T-helper 17 cell (primary cell): ENCODE measurements at places on chromosomes 6 and 20. TPM values are rescaled to one million over a fixed set of nuclear protein-coding genes. Genes with fewer than 3 reads are reported as not detected.

Gene PTCHD4
- not detected for total RNA-seq

- no peaks in the 10 kb centered on the region for H3K4me1 ChIP-seq
- no peak within 1 kb of the TSS for H3K4me3 ChIP-seq
- no peak within 1 kb of the TSS for H3K27ac ChIP-seq
- no peaks in the 10 kb centered on the region for H3K27me3 ChIP-seq
These were observed at the start of gene CRISP3 for GRCh38 chr6:49744259-49744658. Gene CRISP3 (minus strand): TSS chr6:49744388. CDS start chr6:49744367, 21 bp downstream.

GRCh38 chr6:28523241-28523622 lies 2.4 kb upstream of the GPX5 start:
- H3K27me3 ChIP-seq = peaks cover 67% of the 10 kb centered on the region
- H3K4me3 ChIP-seq = peak overlapping the region; percentile 84
- DNase-seq = peak; percentile 22
- peaks cover 3% of the 10 kb centered on the region for H3K36me3 ChIP-seq
- H3K27ac ChIP-seq = peak overlapping the region; percentile 85

DNA sequence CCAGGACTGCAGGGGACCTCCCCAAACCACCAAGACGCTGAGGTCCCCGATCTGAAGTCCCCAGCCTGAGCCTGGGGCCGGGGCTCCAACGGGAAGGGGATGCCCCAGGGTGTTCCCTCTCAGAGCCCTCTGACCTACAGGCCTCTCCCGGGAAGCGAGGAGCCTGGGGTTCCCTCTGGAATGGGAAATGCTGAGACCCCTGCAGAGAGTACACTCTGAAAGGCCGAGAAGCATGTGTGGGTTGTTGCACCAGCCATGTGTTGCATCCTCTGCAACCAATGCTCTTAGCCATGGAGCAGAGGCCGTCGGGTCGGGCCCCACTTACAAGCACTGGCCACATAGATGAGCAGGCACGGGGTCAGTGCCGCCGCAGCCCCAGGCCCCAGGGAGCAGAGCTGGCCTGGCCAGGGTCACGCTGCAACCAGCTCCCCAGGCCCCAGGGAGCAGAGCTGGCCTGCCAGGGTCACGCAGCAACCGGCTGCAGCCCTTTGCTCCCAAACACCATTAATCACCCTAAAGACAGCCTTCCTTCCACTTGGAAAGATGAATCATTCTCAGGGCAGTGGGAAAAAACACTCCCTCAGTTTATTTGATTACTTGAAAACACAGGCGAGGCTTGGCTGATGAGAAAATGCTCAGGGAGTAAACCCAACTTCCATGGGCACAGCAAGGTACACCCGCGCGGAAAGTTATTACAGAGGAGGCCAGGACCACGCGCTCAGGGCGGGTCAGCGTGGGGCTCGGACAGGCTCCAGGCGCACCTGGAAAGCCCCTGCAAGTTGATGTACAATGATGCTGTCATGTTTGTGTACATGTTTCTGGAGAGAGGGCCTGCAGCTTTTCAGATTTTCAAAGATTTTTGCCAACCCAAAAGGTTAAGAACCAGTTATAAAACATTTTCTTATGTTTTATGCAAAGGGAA lies 78.0 kb upstream of the AFDN start:
- DNase-seq = no peak
- H3K36me3 ChIP-seq = no peaks in the 10 kb centered on the region
- H3K27me3 ChIP-seq = peaks cover 49% of the 10 kb centered on the region

Gene TUBB1
- 483 TPM for total RNA-seq

Gene ECT2L
- not detected for total RNA-seq

- H3K27me3 ChIP-seq = no peaks in the 10 kb centered on the region
- peaks cover 29% of the 10 kb centered on the region for H3K4me1 ChIP-seq
- H3K4me3 ChIP-seq = no peak overlapping the region
- peak overlapping the region; percentile 87 for H3K27ac ChIP-seq
- peaks cover 6% of the 10 kb centered on the region for H3K36me3 ChIP-seq
- DNase-seq = no peak
These were observed 54.8 kb downstream of the NFATC2 start for GRCh38 chr20:51487565-51488268.

- H3K36me3 ChIP-seq = no peaks in the 10 kb centered on the region
- no peak overlapping the region for H3K27ac ChIP-seq
- no peak overlapping the region for H3K4me3 ChIP-seq
- H3K4me1 ChIP-seq = peaks cover 8% of the 10 kb centered on the region
- peaks cover 37% of the 10 kb centered on the region for H3K27me3 ChIP-seq
- no peak for DNase-seq
These were observed 104.0 kb downstream of the EYA2 start for GRCh38 chr20:46998477-46999240.

Gene CFAP206
- 0.30 TPM for total RNA-seq

GRCh38 chr6:16729183-16729691 lies 32.0 kb downstream of the ATXN1 start:
- no peaks in the 10 kb centered on the region for H3K27me3 ChIP-seq
- no peak for DNase-seq
- peaks cover 31% of the 10 kb centered on the region for H3K4me1 ChIP-seq
- no peak overlapping the region for H3K27ac ChIP-seq

GRCh38 chr6:50998905-50999304 lies 180.2 kb downstream of the TFAP2B start:
- no peaks in the 10 kb centered on the region for H3K4me1 ChIP-seq
- no peak for DNase-seq
- H3K36me3 ChIP-seq = no peaks in the 10 kb centered on the region
- no peak overlapping the region for H3K27ac ChIP-seq

DNA sequence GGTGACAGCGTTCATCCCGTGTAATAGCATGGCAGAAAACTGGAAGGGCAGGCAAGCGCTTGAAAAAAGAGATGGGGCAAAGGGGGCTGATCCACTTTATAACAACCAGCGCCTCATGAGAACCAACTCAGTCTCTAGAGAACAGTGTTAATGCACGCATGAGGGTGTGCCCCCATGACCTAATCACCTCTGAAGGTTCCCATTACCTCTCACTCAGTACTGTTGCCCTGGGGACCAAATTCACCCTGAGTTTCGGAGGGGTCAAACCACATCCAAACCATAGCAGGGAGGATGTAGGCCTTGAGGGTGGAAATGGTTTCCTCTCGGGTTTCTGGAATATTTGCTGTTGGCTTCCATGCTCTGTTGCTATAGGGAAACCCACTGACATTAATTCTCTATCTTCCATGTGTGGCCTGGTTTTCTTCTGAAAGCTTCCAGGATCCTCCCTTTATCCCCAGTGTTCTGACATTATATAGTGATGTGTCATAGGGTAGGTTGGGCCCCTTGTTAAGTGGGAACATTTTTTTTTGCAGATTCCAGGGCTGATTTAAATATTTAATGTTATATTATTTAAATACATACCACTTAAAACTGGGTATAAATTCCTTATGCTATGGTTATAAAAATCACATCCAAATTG lies 65.2 kb downstream of the PPP1R14C start:
- H3K4me1 ChIP-seq = no peaks in the 10 kb centered on the region
- H3K36me3 ChIP-seq = peaks cover 4% of the 10 kb centered on the region
- peaks cover 13% of the 10 kb centered on the region for H3K27me3 ChIP-seq
- H3K4me3 ChIP-seq = no peak overlapping the region
- DNase-seq = no peak

- peaks cover 4% of the 10 kb centered on the region for H3K27me3 ChIP-seq
- H3K36me3 ChIP-seq = no peaks in the 10 kb centered on the region
- no peaks in the 10 kb centered on the region for H3K4me1 ChIP-seq
- no peak overlapping the region for H3K27ac ChIP-seq
- no peak overlapping the region for H3K4me3 ChIP-seq
These were observed 91.1 kb upstream of the OPRM1 start for GRCh38 chr6:153947808-153948447.

- no peaks in the 10 kb centered on the region for H3K27me3 ChIP-seq
- no peaks in the 10 kb centered on the region for H3K36me3 ChIP-seq
- no peak overlapping the region for H3K27ac ChIP-seq
- no peak for DNase-seq
These were observed 952.9 kb upstream of the EPHA7 start for GRCh38 chr6:94372229-94372628.

DNA sequence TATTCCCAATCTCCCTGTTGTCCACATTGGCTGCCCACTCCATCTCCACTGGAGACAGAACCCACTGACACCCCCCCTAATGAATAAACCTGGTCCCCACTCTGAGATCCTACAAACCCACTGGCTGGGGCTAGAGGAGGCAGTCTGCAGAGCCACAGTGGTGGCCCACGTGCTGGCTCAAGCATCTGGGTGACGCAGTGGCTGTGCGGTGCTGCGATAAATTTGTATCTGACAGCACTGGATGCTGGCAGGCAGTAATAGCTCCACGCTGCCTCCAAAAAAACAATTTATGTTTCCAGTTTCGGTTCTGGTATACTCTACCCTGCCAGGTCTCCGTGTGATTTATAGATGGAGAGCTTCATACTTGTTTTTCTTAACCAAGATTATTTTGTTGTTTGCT lies 87.1 kb upstream of the SYNDIG1 start:
- no peak for DNase-seq

- no peak for DNase-seq
- H3K4me3 ChIP-seq = no peak overlapping the region
- H3K4me1 ChIP-seq = no peaks in the 10 kb centered on the region
- H3K27me3 ChIP-seq = peaks cover 11% of the 10 kb centered on the region
These were observed 26.5 kb upstream of the MYCT1 start for GRCh38 chr6:152671171-152671570.

- DNase-seq = no peak
- H3K27me3 ChIP-seq = no peaks in the 10 kb centered on the region
- peak overlapping the region; percentile 64 for H3K27ac ChIP-seq
- H3K4me1 ChIP-seq = peaks cover 29% of the 10 kb centered on the region
- H3K36me3 ChIP-seq = no peaks in the 10 kb centered on the region
These were observed 60.6 kb upstream of the IL20RA start for GRCh38 chr6:137105375-137105774.

DNA sequence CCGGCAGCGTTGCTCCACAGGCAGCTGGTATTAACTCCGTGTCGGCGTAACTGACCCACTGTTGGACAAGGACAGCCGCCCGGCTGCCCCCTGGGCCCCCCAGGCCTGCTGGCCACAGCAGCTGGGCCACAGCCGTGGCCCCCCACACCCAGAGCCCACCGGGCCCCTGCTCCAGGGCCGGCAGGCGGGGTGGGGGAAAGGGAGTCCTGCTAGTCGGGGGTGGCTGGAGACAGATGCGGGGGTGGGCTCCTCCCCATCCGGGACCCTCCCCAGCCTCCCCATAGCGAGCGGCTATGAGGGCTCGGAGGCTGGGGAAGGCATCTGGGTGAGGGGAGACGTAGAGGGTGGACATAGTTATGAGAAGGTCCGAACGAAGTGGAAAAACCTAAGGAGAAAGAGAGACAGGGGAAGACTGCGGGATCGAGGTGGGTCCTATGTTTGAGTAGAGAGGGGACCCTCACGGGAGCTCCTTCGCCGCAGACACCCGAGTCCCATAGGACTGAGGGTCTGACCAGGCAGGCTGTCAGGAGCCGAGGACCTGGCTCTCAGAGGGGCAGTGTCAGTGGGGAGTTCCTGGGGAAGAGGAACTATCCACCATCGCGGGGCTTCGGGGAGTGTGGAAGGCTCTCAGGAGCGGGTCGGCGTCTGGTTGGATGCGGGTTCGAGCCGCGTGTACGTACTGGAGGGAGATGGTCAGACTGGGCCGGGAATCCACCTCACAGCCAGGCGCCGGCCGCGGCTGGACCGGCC lies 511 bp downstream of the VARS1 start:
- peak overlapping the region; percentile 98 for H3K27ac ChIP-seq
- H3K4me3 ChIP-seq = peak overlapping the region; percentile 95
- H3K36me3 ChIP-seq = peaks cover 8% of the 10 kb centered on the region
- no peak for DNase-seq
- H3K4me1 ChIP-seq = peaks cover 36% of the 10 kb centered on the region

GRCh38 chr6:104959026-104959858 lies 2.3 kb downstream of the LIN28B start:
- H3K4me3 ChIP-seq = no peak overlapping the region
- peaks cover 42% of the 10 kb centered on the region for H3K27me3 ChIP-seq
- no peak overlapping the region for H3K27ac ChIP-seq
- H3K4me1 ChIP-seq = no peaks in the 10 kb centered on the region

- no peaks in the 10 kb centered on the region for H3K27me3 ChIP-seq
- no peak overlapping the region for H3K27ac ChIP-seq
- DNase-seq = no peak
- H3K4me1 ChIP-seq = peaks cover 17% of the 10 kb centered on the region
These were observed 8.5 kb downstream of the RNF8 start for GRCh38 chr6:37362101-37362828.

DNA sequence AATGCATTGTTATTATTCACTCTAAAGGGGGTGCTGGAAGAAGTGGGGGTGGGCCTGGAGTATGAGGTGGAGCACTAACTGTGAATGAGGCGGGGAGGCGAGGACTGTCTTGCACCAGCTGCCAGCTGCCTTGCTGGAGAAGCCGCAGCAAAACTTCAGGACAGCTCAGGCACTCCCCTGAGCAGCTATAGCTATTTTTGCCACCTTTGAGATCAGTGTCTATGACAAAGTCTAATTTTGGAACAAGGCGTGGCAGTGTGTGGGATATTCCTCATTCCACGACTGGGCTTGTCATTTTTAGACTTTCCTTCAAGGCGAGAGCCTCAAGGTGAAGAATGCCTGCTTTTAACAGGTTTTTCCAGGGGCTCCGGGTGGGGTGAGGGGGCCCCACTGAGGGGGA lies 143.8 kb downstream of the DOK5 start:
- no peaks in the 10 kb centered on the region for H3K4me1 ChIP-seq
- peaks cover 28% of the 10 kb centered on the region for H3K27me3 ChIP-seq
- H3K36me3 ChIP-seq = no peaks in the 10 kb centered on the region
- DNase-seq = no peak

DNA sequence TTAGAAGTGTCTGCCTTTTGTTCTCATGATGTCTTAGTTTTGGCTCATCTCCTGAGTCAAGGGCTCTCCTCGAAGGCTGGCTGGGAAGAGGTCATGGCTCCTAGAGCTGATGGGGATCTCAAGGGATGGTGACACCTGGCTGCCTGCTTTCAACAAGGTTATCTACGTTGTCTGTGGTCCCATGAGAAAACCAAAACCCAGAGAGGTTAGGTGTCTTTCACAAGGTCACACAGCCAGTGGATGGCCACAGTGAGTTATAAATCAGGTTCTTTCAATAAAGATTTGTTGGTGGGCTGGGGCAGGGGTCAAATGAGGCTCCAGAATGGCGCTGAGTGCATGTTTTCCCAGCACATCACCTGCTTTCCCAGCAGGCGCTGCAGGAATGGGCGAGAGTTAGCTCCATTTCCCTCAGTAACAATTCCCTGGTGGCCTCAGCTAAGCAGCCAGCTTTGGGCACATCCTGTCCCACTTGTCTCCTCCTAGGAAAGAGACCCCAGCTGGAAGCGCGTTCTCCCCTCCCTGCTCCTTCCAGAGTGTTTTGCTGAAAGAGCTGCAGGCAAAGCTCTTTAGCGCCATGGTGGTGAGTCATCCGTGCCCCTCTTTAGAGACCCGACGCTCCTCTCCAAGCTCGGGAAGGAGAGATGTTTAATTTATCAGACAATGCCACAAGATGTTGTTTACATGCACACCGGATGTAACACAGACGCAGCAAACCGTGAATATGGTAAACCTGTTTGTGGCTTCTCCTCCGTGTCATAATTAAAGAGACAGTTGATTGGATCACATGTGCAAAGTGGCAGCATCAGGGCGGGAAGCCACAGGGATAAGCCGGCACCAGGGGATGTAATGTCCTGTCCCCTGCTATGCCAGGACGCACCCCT lies 109.7 kb downstream of the LRFN2 start:
- peak overlapping the region; percentile 31 for H3K4me3 ChIP-seq
- H3K27me3 ChIP-seq = peaks cover 22% of the 10 kb centered on the region
- DNase-seq = no peak
- no peaks in the 10 kb centered on the region for H3K36me3 ChIP-seq
